Fibroblast of skin of left biceps (primary cell): ENCODE measurements at places on chromosomes 13 and 19.
A peak's percentile ranks its signal among the peaks of the same experiment; 100 is the strongest.

DNA sequence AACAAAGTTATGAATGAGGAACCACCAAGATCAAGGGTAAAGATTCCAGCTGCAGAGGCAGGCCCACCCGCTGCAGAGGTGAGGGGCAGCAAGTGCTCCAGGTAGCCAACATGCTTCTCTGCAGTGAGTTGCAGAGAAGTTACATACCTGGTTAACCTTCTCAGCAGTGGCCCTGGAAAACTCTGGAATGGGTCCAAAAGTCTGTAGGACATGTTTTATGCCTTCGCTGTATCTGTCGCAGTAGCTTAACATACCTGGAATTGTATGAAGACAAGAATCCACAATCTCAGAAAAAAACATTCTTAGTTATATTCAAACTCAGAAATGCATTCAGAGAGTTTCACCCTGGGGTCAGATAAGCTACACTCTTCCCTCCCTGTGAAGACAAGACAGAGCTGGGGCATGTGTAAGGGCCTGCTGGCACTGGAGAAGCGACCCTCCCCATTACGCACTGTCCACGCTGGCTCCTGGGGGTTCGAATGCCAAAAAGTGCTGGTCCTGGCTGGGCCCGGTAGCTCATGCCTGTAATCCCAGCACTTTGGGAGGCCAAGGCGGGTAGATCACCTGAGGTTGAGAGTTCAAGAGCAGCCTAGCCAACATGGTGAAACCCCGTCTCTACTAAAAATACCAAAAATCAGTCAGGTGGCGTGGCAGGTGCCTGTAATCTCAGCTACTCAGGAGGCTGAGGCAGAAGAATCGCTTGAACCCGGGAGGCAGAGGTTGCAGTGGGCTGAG is 121.0 kb downstream of the CRYL1 start:
- DNase-seq: no peak

GRCh38 chr19:30873003-30873402 is 476.2 kb downstream of the TSHZ3 start:
- no peak for DNase-seq

DNA sequence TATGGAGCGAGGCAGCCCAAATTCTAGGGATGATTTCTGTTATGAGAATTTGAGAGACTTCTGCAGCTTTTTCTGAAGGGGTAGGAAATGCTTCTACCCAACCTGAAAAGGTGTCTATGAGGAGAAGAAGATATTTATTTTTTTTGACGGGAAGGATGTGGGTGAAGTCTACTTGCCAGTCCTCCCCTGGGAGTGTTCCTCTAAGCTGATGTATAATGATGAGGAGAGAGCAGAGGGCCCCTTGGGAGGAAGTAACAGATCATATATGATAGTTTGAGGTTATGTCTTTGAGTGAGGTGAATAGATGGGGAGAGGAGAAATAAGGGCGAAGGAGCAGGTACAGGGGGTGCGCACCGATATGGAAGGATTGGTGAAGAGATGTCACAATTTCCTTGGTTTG is 910.6 kb upstream of the SLITRK5 start:
- no peak for DNase-seq

- DNase-seq: no peak
Measured at GRCh38 chr19:7460562-7460966, 28.3 kb downstream of the PEX11G start.

- DNase-seq: no peak
Measured at GRCh38 chr13:49602005-49602404, 16.6 kb upstream of the RCBTB1 start.

DNA sequence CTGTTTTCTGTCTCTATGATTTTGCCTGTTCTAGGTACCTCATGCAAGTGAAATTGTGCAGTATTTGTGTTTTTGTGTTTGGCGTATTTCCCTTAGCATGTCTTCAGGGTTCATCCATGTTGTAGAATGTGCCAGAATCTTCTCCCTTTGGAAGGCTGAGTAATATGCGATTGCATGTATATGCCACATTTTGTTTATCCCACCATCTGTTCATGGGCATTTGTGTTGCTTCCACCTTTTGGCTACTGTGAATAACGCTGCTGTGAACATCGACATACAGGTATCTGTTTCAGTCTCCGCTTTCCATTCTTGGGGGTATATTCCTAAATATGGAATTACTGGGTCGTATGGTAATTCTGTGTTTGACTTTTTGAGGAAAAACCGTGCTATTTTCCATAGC is 190.0 kb downstream of the ATP8A2 start:
- no peak for DNase-seq

GRCh38 chr13:30023196-30023895 is 172.9 kb upstream of the UBL3 start:
- DNase-seq: no peak

GRCh38 chr19:49790866-49791265 is 22.2 kb downstream of the FUZ start:
- no peak for DNase-seq

- no peak for DNase-seq
Measured at GRCh38 chr19:50039968-50040367, 14.2 kb downstream of the ZNF473 start.

GRCh38 chr13:45940061-45940460 is 88.5 kb upstream of the SIAH3 start:
- no peak for DNase-seq

GRCh38 chr13:112069061-112069844 is 2.3 kb downstream of the SOX1 start:
- DNase-seq: no peak

- DNase-seq: no peak
Measured at GRCh38 chr13:84332346-84332745, 450.1 kb upstream of the SLITRK1 start.

- DNase-seq: peak; percentile 79
Measured at GRCh38 chr13:23701636-23702035, 131.4 kb downstream of the TNFRSF19 start.

DNA sequence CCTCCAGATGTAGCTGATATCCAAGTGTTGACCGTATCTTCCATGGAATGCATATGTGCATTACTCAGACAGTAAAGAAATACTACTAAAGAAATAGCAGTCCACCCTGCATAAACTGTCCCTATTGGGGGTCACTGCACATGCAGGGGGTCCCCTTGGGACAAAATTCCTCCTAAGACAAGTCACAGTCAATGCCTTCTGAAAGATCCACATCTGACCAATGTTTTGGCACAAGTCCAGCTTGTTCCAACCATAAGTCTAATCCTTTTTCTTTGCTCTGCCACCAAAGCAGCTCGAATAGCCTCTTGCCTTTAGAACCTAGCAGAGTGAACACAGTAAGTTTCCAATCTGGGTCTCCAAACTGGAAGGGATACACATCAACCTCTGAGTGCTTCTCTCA is 87.9 kb downstream of the DIAPH3 start:
- no peak for DNase-seq

- DNase-seq: no peak
Measured at GRCh38 chr13:49652355-49653305, 24.3 kb downstream of the ARL11 start.

DNA sequence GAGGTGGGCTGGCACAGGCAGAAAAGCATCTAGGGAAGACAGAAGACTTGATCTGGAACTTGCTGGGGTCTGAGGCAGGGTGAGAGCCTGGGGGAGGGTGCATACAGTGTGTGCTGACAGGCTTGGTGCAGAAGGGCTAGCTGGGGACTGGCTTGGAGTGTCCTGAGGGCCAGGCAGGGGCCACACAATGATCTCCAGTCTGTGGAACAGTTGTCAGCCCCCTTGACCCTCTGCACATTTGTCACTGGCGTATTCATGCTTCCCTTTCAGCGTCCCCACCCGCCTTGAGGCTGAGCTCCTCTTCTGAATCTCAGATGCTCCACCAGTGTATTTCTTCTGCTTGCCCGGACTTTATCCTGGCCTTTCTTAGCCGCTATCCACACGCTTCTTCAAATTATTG is 2.8 kb upstream of the MICU2 start:
- no peak for DNase-seq

DNA sequence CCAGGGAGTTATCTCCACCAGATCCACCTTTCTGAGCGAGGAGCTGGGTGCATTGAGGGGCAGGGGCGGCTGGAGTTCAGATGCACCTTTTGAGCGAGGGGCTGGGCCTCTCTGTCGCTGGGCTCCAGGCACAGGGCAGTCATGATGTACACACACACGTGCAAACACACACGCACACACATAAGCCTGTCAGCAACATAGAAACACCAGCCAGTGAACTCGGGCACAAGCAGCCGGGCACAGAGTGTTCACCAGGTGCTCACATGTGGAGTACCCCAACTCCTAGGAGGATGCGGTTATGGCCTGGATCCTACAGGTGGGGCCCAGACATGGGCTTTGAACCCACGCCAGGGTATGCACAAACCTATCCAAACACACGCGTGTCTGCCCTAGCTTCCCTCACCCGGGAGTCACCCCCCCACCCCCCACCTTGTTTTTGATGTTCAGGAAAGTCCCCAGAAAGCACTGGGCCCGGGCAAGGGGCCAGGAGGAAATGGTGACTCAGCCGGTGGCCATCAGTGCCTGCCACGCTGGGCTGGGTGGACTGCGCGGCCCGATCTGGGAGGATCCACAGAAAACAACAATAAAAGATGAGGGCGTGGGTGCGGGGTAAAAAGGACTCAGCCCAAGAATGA is 13.3 kb downstream of the ARRDC2 start:
- DNase-seq: no peak

DNA sequence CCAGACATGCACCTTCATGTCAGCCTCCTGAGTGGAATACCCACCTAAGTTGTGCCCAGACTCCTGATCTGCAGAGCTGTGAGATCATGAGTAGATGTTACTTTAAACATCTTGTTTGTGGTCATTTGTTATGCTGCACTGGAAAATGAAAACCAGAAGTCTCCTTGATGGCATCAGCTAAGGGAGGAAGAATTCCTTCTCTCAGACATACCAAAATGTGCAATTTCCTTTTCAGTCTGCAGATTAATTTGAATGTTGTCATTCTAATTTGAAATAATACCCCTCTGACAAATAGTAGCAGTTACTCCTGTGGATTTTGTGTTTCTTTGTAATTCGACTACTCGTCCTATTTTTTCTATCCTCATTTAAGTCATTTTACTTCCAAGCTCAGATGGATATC is 59.3 kb downstream of the ITGBL1 start:
- DNase-seq: no peak

DNA sequence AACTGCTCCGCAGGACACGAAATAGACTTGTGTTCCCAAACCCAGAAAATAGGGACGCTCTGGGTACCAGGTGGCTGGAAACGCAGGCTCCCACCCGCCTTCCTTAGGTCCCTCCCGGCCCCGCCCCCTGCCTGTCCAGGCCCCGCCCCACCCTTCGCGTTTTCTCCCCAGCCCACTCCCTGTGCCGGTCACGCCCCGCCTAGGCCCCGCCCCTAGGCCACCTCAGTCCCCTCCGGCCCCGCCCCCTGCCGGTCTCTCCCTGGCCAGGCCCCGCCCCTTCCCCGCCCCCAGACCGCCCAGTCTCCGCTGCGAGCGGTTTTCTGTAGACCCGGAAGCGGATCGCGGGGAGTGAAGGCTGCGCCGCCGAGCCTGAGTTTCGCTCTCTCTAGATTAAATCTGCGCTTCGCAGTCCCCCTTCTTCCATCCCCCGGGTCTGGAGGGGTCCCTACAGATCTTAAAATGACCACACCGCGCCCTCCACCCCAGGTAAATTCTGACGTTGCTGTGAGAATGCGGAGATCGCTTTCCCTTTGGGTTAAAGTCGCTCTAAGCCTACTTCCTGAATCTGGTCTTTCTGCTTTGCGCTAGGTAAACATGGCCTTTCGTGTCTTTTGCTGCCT is 3.7 kb upstream of the ZNF665 start:
- DNase-seq: peak; percentile 69

DNA sequence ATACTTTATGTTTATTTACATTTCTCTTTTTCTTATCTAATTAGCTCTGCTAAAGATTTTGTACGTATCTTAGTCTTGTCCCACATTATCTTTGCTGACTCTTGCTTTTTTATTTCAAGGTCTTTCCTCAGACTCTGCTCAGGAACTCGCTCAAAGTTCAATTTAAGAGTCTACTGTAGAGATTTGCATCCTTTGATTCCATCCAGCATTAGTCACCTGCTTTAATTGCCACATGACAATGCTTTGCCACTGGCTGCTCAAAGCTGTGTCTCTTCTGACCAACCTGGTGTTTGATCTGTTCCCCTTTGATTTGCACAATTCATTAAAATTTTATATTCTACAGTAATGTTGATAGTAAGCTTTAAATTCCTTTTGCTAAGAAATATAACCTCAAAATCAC is 157.9 kb upstream of the FREM2 start:
- DNase-seq: no peak

DNA sequence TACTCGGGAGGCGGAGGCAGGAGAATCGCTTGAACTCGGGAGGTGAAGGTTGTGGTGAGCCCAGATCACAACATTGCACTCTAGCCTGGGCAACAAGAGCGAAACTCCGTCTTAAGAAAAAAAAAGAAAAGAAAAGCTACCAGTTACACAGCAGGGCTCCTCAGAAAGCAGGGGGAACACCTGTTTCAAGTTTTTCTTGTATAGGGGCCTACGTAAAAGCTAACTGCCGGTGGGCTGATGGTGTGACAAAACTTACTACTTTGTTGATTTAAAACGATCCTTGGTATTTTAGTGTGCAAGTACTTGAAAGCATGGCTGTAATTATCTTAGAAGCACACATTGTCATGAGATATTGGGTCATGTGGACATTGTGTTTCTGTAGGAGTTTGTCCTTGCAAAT is 15.7 kb upstream of the ERVV-1 start:
- no peak for DNase-seq

DNA sequence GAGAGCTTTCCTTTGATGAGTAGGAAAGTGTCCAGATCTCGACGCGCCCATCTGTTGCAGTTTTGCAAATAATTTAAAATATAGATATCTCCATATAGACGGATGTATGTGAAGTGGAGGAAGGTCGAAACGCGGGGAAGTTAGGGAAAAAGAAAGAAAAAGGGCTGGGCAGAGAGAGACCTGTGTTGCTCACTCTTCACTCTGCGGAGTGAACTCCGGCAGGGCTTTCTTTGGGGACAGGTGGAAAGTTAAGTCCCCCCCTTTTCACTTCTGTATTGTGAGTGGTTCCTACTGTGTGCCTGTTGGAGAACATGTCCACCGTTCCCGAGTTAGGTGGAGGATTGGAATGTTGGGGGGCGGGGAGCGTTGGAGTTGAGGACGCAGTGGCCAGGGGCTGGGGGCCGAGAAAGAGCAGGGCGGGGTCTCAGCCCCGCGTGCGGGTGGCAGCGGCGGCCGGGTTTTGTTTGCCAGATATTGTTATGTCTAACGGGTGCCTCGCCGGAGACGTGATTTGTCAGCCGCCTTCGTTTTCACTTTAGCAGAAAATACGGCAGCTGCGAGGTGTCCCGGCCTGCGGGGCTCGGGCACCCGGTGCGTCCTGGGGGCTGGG is 145.1 kb upstream of the ZNF536 start:
- DNase-seq: no peak

GRCh38 chr13:60318186-60318585 is 78.8 kb upstream of the TDRD3 start:
- no peak for DNase-seq

GRCh38 chr19:23896912-23897311 is 17.8 kb upstream of the ZNF726 start:
- DNase-seq: no peak

- no peak for DNase-seq
Measured at GRCh38 chr13:106701771-106702341, 133.9 kb upstream of the ARGLU1 start.

GRCh38 chr13:80881034-80881433 is 540.1 kb upstream of the SPRY2 start:
- no peak for DNase-seq

- peak; percentile 5 for DNase-seq
Measured at GRCh38 chr19:6800991-6801484, 28.5 kb downstream of the VAV1 start.
